ENCODE measurements at places on chromosomes 3 and 15.
A peak's percentile ranks its signal among the peaks of the same experiment; 100 is the strongest.

GRCh38 chr3:194140520-194141414 lies 4.8 kb downstream of the HES1 start:
- DNase-seq: no peak

DNA sequence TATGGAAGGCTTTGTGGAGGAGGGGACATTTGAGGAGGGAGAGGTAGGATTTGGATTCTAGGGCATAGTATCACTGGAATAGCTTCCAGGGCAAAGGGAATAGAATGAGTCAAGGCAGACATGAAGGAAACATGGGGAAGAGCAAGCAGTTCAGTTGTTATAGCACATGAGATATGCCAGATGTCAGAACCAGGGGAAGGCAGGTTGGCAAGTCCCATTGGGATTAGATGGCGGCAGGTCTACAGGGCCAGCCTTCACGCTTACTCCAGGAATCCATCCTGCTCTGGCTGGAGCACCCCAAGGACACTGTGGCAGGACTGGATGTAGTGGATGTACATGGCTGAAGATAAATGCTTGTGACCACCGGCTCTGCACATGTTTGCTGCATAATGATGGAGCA lies 120.4 kb upstream of the ST8SIA2 start:
- no peak for DNase-seq

GRCh38 chr3:103786296-103786695 lies 1351.5 kb downstream of the ZPLD1 start:
- no peak for DNase-seq

- DNase-seq: no peak
Observed at GRCh38 chr3:24299246-24299805, 195.3 kb downstream of the THRB start.

DNA sequence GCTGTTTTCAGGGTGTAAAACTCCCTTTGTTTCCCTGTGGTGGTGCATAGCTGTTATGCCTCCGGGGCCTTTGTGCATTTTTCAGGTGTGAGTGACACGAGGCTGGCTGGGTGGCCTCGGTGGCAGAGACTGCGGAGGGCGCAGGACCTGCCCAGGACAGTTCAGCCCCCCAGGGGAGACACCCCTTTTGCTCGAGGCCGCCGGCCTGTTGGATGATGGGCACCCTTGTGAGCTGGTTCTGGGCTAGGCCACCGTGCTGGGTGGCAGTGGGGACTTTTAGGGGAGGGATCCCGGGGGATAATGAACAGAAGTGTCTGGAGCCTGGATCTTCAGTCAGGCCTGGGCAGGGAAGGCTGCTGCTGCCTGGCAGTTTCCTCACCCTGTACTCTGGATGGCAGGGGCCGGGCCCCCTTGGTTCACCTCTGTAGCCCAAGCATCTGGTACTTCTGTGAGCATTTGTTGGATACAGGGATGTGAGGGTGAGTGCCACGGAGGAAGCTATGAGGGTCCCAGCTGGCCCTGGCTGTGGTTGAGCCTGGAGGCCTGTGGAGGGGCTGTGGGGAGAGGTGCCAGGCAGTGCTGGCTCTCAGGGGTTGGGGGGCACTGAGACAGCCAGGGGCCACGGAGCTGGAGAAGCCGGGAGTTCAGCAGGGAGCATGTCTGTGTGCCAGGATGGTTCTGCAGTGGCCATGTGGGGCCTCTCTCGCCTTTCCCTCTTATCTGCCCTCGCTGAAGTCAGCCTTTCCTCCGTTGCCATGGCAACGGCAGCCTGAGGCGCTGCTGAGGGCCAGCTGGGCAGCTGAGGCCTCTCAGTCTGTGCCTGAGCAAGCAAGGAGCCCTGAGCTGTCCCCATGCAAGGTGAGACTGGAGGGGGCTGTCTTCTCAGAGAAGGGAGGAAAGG lies 49.0 kb downstream of the KY start:
- no peak for DNase-seq

GRCh38 chr3:177446165-177446601 lies 248.9 kb upstream of the TBL1XR1 start:
- no peak for DNase-seq

- no peak for DNase-seq
Observed at GRCh38 chr3:30596152-30596551, 10.2 kb upstream of the TGFBR2 start.

GRCh38 chr3:6799264-6799915 lies 61.5 kb upstream of the GRM7 start:
- DNase-seq: peak; percentile 36

GRCh38 chr3:122947738-122948137 lies 79.8 kb downstream of the SEMA5B start:
- DNase-seq: no peak

All from MM.1S (cell line).